ENCODE measurements at places on chromosomes 6 and 20.

- DNase-seq: no peak
Measured at GRCh38 chr20:6685181-6685582, 82.3 kb upstream of the BMP2 start.

DNA sequence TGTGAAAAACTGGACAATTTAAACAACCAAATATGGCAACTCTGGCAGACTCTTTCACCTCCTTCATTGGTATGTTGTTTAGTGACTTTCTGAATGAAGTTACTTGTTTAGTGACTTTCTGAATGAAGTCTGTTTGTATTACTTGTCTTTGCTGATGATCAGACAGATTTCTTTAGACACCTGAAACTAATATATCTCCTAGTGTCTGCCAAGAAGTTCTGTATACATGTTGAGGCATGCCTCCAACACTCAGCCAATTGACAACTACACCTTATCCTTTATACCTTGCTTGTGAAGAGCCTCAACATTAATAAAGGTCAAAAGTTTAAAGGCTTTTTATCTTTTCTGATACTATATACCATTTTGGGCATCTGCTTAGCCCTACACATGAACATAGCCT, 725.4 kb upstream of the EPHA7 start:
- DNase-seq: no peak

GRCh38 chr20:57435105-57435497, 43.9 kb downstream of the RBM38 start:
- no peak for DNase-seq

DNA sequence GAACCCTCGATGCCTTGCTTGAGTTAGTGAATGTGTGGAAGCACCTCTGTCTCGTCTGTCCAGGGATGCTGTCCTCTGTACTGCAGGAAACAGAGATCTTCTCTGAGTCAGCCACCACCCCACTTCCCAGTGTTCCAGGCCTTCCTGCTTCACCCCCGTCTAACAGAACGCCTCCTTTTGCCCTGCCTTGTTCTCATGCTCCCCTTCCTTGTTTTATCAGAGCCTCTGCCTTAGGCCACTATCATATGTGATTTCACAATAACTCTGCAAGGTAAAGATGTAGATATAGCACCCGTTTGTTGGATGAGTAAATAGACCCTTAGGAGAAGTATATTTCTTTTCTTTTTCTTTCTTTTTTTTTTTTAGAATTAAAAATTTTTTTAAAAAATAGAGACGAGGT, 106.7 kb upstream of the CLDN20 start:
- DNase-seq: no peak

DNA sequence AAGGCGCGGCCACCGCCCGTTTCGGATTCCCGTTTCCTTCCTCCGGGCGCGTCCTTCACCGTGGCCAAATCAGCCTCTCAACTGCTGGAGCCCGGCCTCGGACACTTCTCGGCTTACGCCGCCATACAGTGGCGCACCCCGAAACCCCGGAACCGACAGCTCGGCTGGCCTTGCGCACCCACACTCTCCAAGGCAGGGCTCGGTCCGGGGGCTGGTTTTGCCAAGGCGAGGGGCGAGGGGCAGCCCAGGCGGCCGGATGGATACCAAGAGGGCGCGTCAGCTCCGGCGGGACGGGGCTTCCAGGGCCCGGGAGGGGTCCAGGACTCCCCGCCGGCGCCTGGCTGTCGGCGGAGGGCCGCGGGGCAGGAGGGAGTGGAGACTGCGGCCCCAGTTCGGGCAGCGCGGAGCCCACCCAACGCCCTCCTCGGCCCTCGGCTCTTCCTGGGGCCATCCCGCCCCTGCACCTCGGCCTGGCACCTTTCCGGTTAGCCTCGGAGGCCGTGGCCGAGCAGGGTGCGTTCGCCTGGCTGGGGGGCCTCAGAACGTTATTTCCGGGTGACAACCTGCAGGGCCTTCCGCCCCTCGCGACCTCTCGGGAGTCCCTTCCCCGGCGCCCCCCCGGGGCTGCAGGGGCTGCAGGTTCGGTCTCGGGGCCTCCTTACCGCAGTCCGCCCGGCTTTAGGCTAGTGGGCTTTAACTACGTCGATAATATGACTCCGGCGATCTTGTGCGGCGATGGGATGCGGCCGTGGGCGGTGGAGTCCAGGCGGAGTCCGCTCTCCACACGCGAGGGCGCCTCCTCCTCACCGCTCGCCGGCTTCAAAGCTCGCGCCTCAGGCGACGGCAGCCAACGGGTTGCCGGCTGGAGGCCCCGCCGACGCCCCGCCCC, 697 bp upstream of the CEP43 start:
- DNase-seq: no peak

DNA sequence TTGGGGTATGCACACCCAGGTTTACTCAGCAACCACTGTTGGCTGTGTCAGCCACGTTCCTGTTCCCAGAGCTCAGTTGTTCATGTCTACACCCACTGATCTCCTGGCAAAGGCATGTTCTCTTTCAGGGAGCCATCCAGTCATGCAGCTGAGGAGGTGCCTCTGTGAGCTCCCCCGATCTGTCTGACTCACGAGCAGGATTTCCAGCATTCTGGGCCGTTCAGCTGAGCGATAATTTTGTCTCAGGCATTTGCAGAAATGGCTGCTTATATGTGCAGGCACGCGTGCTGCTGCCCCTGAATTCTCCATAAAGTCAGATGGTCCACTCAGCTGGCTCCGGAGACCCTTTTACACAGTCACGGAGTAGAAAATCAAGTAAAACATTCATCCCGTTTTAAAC, 78.4 kb upstream of the IYD start:
- no peak for DNase-seq

DNA sequence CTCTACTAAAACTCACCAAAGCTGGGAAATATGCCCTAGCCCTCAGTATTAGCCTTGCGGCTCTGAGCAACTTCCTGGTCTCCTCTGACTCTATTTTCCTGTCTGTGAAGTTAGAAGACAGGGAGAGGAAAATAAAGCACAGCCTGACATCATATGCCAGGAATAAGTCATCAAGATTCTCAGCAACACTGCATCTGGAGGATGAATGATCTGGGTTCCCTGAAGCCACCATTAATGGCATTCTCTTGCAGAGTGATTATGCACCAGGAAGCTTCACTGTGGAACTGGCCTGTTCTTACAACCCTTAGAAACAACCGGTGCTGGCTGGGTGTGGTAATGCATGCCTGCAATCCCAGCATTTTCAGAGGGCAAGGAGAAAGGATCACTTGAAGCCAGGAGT, 12.4 kb downstream of the ADGRF5 start:
- no peak for DNase-seq

GRCh38 chr6:30344191-30344867, 627 bp upstream of the RPP21 start:
- DNase-seq: no peak

- DNase-seq: no peak
Measured at GRCh38 chr6:77403424-77403823, 59.9 kb downstream of the HTR1B start.

GRCh38 chr6:84390334-84390733, 162.9 kb upstream of the CEP162 start:
- DNase-seq: no peak

GRCh38 chr6:37513155-37513554, 13.5 kb upstream of the CCDC167 start:
- DNase-seq: no peak

GRCh38 chr6:125547381-125547780, 202.1 kb upstream of the HEY2 start:
- DNase-seq: no peak

DNA sequence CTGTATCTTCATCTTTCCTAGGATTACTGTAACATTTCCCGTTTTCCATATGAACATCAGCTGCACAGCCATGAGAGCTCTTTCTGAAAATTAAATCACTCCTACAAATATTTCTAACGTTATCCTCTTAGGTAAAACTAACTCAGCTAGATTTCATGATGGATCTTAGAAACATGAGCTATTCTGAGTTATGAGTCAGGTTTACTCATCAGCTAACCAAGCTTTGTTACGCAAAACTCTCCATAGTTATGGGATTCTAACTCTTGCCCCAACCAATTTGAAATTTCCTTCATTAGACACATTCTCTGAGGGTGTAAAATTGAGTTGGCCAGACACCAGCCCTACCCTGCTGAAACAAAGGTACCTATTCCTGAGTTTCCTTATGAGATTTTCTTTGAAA, 14.0 kb downstream of the DEFB110 start:
- DNase-seq: no peak

- no peak for DNase-seq
Measured at GRCh38 chr6:136184738-136185137, 65.4 kb downstream of the MTFR2 start.

GRCh38 chr6:87817183-87817582, 115.2 kb upstream of the AKIRIN2 start:
- DNase-seq: no peak

DNA sequence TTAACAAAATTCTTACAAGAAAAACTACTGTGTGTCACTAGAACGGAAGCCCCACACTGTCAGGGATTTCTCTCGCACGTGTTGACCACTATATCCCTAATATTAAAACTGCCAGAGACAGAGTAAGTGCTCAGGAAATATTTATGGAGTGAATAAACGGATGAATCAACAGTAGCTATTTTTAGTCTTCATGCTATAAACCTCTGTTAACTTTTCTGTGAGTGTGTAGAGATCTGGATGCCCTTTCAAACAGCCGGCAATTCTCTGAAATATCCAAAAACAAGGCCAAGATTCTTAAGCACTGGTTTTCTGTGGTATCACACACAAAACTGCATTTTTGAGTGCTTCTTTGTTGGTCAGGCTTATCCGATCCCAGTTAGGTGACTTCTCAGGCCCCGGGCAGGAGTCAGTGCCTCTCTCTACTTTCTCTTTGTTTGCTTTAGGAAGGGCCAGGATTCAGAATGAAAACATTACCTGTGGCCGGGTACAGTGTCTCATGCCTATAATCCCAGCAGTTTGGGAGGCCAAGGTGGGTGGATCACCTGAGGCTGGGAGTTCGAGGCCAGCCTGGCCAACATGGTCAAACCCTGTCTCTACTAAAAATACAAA, 15.7 kb downstream of the ATP9A start:
- DNase-seq: no peak

- no peak for DNase-seq
Measured at GRCh38 chr6:105797983-105798453, 288.1 kb upstream of the PRDM1 start.

DNA sequence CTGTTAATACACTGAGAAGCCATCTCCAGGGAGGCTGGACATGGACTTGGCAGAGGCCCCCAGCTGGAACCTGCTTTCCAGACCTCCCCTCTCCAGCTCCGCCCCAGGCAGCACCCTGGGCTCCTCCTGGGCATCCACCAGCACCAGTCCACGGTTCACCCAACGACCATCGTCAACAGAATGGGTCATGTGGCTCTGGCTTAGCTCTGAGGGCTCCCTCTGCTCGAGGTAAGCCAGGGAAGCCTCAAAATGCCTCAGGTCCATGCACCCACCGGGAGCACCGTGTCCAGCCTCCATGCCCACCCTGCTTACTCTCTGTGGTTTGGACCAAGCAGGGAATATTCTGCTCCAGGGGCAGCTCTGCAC, 40.5 kb downstream of the WDR27 start:
- no peak for DNase-seq

- no peak for DNase-seq
Measured at GRCh38 chr20:34941226-34941625, 14.4 kb downstream of the GSS start.

DNA sequence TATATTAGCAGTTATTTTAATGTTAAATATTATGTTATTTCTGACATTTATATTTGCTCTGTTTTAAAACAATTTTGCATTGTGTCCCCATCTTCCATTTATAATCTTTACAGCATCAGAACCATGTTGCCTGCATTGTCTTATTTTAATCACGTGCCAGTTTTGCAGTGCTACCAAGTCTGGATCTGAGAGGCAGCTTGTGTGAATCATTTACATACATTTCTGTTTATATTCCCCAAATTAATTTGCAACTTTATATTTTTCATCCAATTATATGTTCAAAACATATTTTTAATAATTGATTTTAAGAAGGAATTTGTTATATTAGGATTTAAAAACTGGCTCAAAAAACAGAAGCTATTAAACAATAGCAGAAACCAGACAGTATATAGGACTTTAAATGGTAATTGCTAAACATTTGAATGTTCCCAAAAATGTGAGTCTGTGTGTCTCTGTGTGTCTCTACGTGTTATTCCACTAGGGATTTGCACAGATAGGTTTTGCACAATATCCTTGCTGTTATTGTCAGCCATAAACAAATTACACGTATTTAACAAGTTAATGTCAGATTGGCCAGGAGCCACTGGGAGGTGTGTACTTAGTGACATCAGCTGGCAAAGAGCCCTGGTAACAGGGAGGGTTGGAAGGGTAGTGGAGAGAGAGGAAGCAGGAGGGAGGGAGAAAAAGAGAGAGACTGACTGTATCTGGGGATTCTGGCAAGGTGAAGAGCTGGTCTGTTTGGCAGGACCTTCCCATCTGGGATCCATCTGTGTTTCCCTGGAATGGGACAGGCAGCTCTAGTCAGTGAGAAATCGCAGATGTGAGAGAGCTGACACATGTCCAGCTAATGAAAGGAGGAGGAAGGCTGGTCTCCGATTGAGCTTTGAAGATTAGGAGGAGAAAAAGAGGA, 72.1 kb downstream of the CBFA2T2 start:
- DNase-seq: no peak

DNA sequence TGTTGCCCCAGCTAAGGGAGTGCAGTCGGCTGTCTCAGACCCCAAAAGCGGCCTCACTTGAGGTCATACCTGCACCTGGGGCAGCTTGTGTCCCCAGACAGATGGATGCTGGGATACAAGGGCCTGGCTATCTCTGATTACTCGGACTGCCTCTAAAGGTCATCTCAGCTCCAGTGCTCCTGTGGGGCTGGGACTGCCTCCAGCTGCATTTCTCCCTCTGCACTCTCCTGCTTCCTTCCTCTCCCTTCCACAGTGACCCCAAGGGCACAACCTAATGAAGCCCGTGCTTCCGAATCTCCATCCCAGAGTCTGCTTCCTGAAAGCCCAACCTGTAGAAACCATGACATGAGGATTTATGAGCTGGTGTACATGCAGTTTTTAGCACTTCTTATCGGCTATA, 22.8 kb upstream of the OCSTAMP start:
- DNase-seq: no peak

DNA sequence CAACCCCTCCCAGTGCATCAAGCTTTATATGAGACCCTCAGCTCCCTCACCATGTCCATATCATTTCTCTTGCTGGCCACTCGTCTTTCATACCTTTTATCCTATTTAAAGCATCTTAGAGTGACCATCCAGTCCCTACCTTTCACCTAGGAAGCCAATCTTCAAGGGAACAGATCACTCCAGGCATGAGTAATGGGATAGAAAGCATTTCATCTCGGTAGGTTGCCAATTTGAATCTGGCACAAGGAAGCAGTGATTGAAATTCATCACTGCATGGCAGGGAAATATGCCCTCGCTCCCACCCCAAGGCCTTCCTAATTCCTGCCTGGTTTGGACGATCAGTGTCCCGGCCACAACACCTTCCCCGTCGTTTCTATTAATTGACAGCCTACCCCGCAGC, 150.4 kb downstream of the CFAP61 start:
- DNase-seq: no peak

GRCh38 chr20:12211361-12211760, 293.7 kb downstream of the BTBD3 start:
- no peak for DNase-seq
